ENCODE measurements at places on chromosomes 4 and X.

- peak; percentile 20 for DNase-seq
Observed at GRCh38 chr4:146340798-146341197, 126.5 kb downstream of the REELD1 start.

DNA sequence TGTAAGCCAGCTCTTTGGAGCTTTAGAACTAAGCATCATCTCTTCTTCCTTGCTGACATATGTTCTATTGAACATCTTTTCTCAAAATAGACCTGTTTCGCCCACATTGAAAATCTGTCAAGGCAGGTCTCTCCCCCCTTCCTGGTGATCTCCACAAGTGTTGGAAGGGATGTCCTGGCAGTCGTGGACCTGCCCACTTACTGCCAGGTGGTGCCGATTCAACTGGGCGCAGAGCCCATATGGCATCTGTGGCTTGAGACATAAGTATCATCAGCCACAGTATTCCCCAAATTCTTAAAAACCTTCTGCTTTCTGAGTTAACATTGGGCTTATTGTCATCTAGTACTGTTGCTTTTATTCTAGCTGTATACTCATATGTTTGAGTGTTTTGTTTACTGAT lies 969.3 kb upstream of the FTHL17 start:
- no peak for DNase-seq

GRCh38 chr4:98026362-98026761 lies 116.9 kb downstream of the STPG2 start:
- no peak for DNase-seq

GRCh38 chr4:39231660-39232059 lies 49.3 kb downstream of the WDR19 start:
- no peak for DNase-seq

GRCh38 chrX:43527801-43528200 lies 128.3 kb upstream of the MAOA start:
- DNase-seq: no peak

- DNase-seq: no peak
Observed at GRCh38 chrX:10246297-10246696, 89.5 kb downstream of the CLCN4 start.

GRCh38 chr4:36196145-36196913 lies 48.0 kb downstream of the ARAP2 start:
- DNase-seq: no peak

GRCh38 chrX:147917700-147918695 lies 6.3 kb downstream of the FMR1 start:
- no peak for DNase-seq

DNA sequence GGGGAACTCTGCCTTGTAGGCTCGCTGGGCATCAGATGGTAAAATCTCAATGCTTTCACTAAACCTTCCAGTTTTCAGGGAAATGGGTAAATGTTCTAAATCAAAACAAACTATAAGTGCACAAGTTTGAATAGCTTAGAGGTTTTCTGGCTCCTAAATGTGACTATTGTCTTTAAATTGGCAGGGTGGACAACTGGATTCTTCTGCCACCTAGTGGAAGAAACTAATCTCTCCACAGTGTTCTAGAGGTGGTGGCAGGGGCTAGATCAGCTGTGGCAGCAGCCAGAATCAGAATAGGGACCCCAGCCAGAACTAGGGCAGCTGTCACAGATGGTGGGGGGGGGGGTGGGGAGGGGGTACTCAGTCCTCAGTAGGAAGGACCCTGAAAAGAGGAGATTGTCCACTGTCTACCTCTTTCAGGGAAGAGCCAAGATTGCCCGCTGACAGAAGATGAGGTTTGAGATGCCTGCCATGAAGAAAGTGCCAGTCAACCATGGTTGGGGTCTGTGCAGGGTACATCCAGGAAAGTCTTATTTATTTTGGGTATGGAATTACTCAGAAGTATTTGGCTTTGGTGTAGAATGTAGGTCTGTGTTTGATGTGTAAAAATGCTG lies 201.4 kb downstream of the CCNG2 start:
- peak; percentile 27 for DNase-seq

GRCh38 chrX:135114392-135114791 lies 5.9 kb downstream of the ETDB start:
- DNase-seq: no peak

DNA sequence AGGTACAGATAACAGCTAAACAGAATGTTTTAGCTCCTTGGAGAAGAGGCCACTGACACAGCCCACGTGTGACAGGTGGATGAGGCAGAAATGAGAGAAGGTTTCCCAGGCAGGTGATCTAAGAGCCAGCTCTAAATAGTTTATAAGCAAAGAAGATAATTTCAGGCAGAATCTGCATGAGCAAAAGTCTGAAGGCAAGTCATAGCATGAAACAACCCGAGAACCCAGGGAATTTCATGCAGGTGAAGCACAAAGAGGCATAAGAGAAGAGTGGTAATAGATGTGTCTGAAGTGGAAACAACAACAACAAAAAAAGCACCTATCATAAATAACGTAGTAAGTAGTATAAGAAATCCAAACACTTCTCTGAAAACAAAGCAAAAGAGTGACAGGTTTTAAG lies 275.8 kb upstream of the CPEB2 start:
- DNase-seq: no peak

GRCh38 chrX:125604448-125604847 lies 284.8 kb downstream of the TEX13C start:
- no peak for DNase-seq

GRCh38 chrX:46587158-46587557 lies 13.6 kb downstream of the CHST7 start:
- DNase-seq: peak; percentile 25

- DNase-seq: no peak
Observed at GRCh38 chr4:55781812-55782211, 37.8 kb upstream of the EXOC1L start.

DNA sequence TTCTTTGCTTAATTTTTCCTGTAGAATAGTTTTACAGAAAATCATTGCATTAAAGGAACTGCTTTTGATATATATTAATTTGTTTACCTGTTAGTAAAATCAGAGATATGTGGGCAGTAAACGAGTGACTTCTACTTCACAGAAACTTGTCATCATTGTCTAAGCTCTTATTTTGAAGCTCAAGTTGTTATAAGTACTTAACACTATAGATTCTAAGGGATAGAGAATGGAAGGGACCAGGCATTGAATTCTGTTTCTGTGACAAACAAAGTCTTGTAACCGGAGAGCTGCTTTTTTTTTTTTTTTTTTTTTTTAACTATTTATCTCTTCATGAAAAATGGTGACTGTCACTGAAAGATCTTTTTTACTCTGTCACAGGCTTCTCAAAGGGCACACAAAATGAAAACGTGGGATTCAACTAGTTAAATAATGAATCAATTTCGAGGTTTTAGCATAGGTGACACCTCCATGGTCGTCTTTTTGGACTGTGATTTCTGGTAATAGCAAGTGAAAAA lies 14.4 kb downstream of the STK26 start:
- DNase-seq: no peak

DNA sequence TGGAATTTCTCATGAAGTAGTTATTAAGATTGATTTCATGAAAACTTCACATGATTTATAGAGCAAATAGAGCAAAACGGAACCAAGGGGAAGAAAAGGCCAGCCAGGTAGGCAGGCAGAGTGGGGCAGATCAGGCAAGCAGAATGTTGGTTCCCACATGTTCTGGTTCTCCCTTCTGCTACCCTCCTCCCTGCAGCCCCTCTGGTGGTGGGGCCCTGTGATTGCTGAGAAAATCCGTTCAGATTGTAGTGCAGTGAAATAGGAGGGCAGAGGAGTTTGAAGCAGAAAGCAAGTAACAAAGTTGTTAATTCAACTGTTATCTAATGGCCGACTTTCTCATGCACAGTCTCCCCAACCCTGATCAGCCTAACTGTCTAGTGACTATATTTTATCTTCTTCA lies 185.3 kb downstream of the MID1IP1 start:
- no peak for DNase-seq

DNA sequence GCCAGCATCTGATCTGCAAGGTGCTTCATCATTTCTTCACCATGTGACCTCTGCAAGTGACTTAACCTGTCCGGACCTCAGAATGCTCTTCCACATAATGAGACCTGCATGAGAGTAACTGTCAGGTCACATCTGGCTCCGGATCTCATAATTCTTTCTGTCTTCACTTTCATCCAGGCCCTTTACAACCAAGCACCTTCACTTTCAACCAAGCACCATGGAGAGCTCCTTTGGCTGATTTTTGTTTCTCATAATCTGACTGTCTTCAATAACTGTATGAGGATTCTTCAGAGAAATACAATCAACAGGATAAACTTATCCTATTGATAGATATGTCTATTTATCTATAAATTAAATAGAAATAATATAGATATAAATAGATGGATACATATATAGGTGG lies 148.1 kb downstream of the VCX3A start:
- no peak for DNase-seq

GRCh38 chrX:154024271-154024670 lies 4.6 kb upstream of the IRAK1 start:
- DNase-seq: no peak

DNA sequence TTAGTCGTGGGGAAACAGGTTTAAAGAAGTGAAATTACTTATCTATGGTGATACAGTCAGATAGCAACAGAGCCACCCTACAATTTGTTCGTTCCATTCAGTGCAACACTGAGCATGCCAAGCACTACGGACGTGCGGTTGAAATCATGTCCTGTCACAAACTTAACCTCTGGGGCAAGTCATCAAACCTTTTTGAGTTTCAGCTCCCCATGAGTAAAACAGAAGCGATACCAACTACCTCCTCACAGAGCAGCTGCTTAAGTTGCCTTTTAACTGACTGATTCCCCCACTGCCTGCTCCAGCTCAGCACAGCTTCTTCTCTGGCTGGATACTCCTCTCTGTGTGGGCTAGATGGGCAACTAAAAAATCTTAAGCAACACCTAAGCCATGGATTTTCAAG lies 36.0 kb downstream of the LHFPL1 start:
- DNase-seq: no peak

DNA sequence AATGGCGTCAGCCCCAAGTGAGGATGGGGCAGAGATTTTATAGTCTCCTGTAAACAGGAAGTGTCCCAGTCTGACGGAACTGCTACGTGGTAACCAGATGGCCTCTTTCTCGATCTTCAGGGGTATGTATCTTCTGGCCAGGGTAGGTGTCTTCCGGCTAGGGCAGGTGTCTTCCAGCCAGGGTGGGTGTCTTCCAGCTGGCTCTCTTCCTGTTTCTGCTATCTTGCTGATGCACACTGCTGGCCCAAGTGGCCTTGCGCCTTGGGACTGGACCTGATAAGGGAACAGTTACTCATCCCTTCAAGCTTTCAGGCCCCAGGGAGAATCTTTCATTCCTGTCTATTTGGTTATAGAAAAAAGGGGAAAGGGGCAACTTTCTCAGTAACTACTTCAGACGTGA lies 178.7 kb upstream of the MAGEE2 start:
- no peak for DNase-seq

GRCh38 chr4:152652102-152652501 lies 27.7 kb downstream of the TMEM154 start:
- no peak for DNase-seq

DNA sequence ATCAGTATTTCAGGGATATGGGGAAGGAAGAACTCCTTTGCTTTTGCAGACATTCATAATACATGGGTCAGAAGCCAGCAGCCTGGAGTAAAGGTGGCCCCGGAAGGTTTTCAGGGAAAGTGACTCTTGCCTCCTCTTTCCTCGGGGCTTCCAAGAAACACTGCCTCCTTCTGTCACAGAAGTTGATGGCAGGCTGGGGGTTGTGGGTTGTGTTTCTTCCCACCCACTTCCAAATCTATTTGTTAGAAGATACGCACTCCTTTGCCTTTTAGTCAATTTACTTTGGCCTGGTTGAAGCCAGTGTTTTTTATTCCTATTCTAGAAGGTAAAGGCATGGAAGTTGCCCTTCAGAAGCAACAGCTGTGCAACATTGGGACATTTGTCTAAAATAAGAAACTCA lies 19.7 kb downstream of the KIT start:
- DNase-seq: no peak

- DNase-seq: no peak
Observed at GRCh38 chr4:57117491-57117890, 7.3 kb upstream of the IGFBP7 start.

DNA sequence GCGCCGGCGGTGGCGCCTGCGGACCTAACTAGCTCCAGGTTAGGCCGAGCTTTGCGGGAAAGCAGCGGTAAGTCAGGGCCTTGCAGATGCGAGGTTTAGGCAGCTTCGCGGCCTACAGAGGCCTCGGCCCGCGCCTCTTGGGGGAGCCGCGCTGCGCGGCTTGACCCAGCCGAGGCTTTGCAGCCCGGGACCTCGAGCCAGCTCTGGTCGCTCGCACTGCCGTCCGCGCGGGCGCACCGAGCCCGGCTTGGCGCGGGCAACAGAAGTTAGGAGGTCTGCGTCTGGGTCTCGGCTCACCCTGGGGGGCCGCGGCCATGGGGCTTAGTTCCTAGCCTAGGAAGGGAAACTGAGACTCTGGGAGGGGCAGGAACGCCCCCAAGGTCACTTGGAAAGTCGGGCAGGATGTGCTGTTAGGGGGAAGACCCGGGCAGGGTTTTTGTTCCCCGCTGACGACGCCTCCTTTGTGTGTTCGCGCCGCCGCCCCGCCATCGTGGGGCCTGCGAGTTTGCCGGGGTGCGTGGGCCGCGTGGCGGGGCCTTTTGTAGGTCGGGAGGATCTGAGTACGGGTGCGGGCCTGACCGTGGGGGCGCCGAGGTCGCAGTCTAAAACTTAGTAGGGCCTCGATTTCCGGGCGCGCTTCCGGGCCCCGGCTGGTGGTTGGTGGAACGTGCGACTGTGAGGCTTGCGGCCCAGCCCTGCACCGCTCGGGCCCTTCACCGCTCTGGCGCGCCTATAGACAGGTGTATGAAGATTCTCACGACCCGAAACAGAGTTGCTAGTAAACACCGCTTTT lies 482 bp downstream of the RNF4 start:
- no peak for DNase-seq

- DNase-seq: peak; percentile 61
Observed at GRCh38 chrX:123219916-123220315, 35.8 kb downstream of the GRIA3 start.

DNA sequence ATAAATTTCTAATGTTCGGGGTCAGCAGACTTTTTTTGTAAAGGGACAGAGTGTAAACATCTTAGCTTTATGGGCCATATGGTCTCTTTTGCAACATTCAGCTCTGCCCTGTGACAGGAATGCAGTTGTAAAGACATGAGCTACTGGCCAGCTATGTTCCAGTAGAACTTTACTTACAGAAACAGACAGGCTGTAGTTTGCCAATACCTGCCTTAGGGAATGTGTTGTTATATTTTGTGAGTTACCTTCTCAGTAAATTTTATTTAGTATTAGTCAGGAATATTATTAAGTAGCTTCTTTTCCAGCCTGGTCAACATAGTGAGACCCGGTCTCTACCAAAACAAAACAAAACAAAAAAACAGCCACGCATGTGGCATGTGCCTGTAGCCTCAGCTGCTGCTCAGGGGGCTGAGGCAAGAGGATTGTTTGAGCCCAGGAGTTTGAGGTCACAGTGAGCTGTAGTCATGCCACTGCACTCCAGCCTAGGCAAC lies 48.7 kb downstream of the HTT start:
- DNase-seq: no peak
